Mammary microvascular endothelial cell (primary cell): ENCODE measurements at places on chromosomes 6 and 20. TPM values are rescaled to one million over a fixed set of nuclear protein-coding genes. Genes with fewer than 3 reads are reported as not detected.

The BNIP5 gene
- total RNA-seq = not detected in 2 replicates

The TTLL9 gene
- not detected in 2 replicates for total RNA-seq

The CYP39A1 gene
- total RNA-seq = 0.20 and 0.33 TPM in 2 replicates

The MUC21 gene
- total RNA-seq = not detected in 2 replicates

The TRIM15 gene
- not detected in 2 replicates for total RNA-seq

The REM1 gene
- total RNA-seq = not detected in 2 replicates

The IRF4 gene
- total RNA-seq = not detected in 2 replicates

The CHRNA4 gene
- total RNA-seq = not detected in 2 replicates

The MLN gene
- total RNA-seq = not detected in 2 replicates

The EFCAB8 gene
- total RNA-seq = not detected in 2 replicates
